Urinary bladder (tissue), 4 donors: ENCODE measurements at places on chromosomes 4 and X. TPM values are rescaled to one million over a fixed set of nuclear protein-coding genes. Genes with fewer than 3 reads are reported as not detected.

Gene F8
- total RNA-seq, result 10.1 TPM

Gene EGF
- total RNA-seq, result 3.0 TPM

Gene MXD4
- 27.3 TPM for total RNA-seq

Gene RAB9A
- 36.2 TPM for total RNA-seq

Gene HSFX4
- total RNA-seq, result not detected

Gene ATP5ME
- 160 TPM for total RNA-seq

Gene PASD1
- not detected for total RNA-seq

Gene GAGE2A
- not detected for total RNA-seq

Gene BCAP31
- 68.6 TPM for total RNA-seq

Gene TENM3
- 26.6 TPM for total RNA-seq

Gene RAB33A
- 2.5 TPM for total RNA-seq

Gene MAGIX
- 1.9 TPM for total RNA-seq

Gene CT45A5
- not detected for total RNA-seq

Gene RNF212
- total RNA-seq, result 4.0 TPM

Gene JADE3
- 9.0 TPM for total RNA-seq

Gene PDCL2
- total RNA-seq, result not detected

Gene PHOX2B
- 3.3 TPM for total RNA-seq

Gene PABPC1L2B
- total RNA-seq, result not detected

Gene SLC49A3
- 2.1 TPM for total RNA-seq

Gene RBMXL3
- total RNA-seq, result not detected

Gene MAGEB1
- total RNA-seq, result not detected

Gene PCSK1N
- total RNA-seq, result 1.1 TPM

Gene SLC6A14
- 0.58 TPM for total RNA-seq

Gene ADH4
- total RNA-seq, result not detected

Gene CENPVL3
- 0.21 TPM for total RNA-seq

Gene ARHGAP36
- 1.0 TPM for total RNA-seq

Gene CCNG2
- 84.8 TPM for total RNA-seq

Gene EDA2R
- 1.7 TPM for total RNA-seq

Gene SNCA
- total RNA-seq, result 24.4 TPM

Gene SERPINA7
- total RNA-seq, result not detected

Gene RAPGEF2
- total RNA-seq, result 78.7 TPM

Gene CYBB
- 62.0 TPM for total RNA-seq

Gene GABRG1
- total RNA-seq, result 0.11 TPM

Gene RAB41
- not detected for total RNA-seq

Gene RNF150
- total RNA-seq, result 41.3 TPM

Gene CCDC110
- total RNA-seq, result 18.2 TPM

Gene CT47A7
- total RNA-seq, result not detected

Gene CENPI
- 19.6 TPM for total RNA-seq
